Hepatocyte (in vitro differentiated cells): ENCODE measurements at places on chromosomes 7 and 10. TPM values are rescaled to one million over a fixed set of nuclear protein-coding genes. Genes with fewer than 3 reads are reported as not detected.

Gene ITGB8
- total RNA-seq = 34.2 and 37.0 TPM in 2 replicates

Gene INPP5A
- total RNA-seq = 53.6 and 55.8 TPM in 2 replicates

Gene PCBD1
- 81.5 and 93.5 TPM in 2 replicates for total RNA-seq

Gene MRPS33
- 33.8 and 37.6 TPM in 2 replicates for total RNA-seq

Gene FKBP9
- 91.2 and 109 TPM in 2 replicates for total RNA-seq

Gene SPDYE16
- 0.03 TPM in 1 of 2 replicates, not detected in the other for total RNA-seq

Gene HGF
- 29.7 and 33.2 TPM in 2 replicates for total RNA-seq

Gene MYOZ1
- 0.20 and 0.50 TPM in 2 replicates for total RNA-seq

Gene PTF1A
- not detected in 2 replicates for total RNA-seq

Gene FOXI2
- total RNA-seq = not detected in 2 replicates

Gene RSU1
- 36.7 and 37.0 TPM in 2 replicates for total RNA-seq

Gene IKZF1
- total RNA-seq = 0.16 and 0.47 TPM in 2 replicates

Gene UCMA
- total RNA-seq = not detected in 2 replicates

Gene UBE2D4
- total RNA-seq = 12.0 and 16.7 TPM in 2 replicates

Gene PPP1R3C
- total RNA-seq = 45.0 and 65.7 TPM in 2 replicates

Gene EPDR1
- 9.6 and 12.2 TPM in 2 replicates for total RNA-seq

Gene SFTPA1
- total RNA-seq = not detected in 2 replicates

Gene PRXL2A
- 159 and 166 TPM in 2 replicates for total RNA-seq

Gene VPS26A
- 51.7 and 57.6 TPM in 2 replicates for total RNA-seq

Gene PLAC9
- total RNA-seq = 11.4 and 14.8 TPM in 2 replicates

Gene ZNF746
- 12.2 and 15.4 TPM in 2 replicates for total RNA-seq

Gene CHST3
- 13.0 and 14.1 TPM in 2 replicates for total RNA-seq

Gene CADPS2
- 37.4 and 41.5 TPM in 2 replicates for total RNA-seq

Gene SRI
- 111 and 116 TPM in 2 replicates for total RNA-seq

Gene GIMAP8
- 0.10 and 0.12 TPM in 2 replicates for total RNA-seq

Gene OR2A7
- 3.3 and 6.2 TPM in 2 replicates for total RNA-seq

Gene AGAP4
- total RNA-seq = 5.6 TPM in 2 replicates

Gene SYT15
- total RNA-seq = 0.24 and 2.9 TPM in 2 replicates

Gene MYL7
- 0.36 and 5.2 TPM in 2 replicates for total RNA-seq

Gene TSPAN12
- 26.0 and 33.8 TPM in 2 replicates for total RNA-seq

Gene IDI2
- total RNA-seq = 0.33 TPM in 1 of 2 replicates, not detected in the other

Gene LRRC18
- total RNA-seq = not detected in 2 replicates

Gene ZNF488
- total RNA-seq = 1.2 and 2.0 TPM in 2 replicates

Gene KCNIP2
- 0.36 and 0.87 TPM in 2 replicates for total RNA-seq

Gene AGR2
- 117 and 178 TPM in 2 replicates for total RNA-seq
